ENCODE measurements at places on chromosomes 13 and 19.

- DNase-seq: no peak
These were observed 588.3 kb upstream of the SLITRK1 start for GRCh38 chr13:84470528-84470927.

DNA sequence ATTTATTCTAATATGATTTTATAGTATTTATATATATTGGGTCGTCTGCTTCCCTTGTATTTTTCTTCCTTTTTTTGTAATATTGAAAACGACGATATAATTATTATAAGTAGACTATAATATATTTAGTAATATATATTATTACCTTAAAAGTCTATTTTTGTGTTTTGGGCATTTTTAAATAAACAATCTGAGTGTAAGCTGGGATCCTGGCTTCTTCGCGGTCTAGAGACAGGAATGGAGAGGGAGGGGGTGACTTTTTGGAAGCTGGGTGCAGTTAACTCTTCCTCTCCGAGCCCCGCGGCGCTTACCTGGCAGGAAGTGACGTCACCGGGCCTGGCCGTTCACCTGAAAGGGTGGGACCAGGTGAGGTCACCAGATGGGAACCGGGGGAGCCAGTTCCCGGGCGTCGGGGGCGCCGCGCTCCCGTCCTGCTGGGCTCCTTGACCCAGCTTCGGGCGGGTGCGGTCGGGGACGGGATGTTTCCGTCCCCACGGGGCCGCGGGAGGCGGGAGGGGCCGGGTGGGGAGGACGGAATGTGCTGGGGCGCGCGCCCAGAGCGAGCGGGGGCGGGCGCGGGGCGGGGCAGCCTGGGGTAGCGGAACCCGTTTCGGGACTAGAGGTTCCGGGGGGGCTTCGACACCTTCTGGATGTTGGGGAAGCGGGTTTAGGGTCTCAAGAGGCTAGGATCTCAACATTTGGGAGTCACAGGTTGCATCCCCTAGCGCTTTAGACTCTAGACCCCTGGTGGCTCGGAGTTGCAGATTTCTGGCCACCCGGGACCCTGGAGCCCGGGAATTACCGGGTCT lies 2.8 kb downstream of the ZFP36 start:
- DNase-seq: no peak

GRCh38 chr19:48421548-48421947 lies 24.2 kb upstream of the GRWD1 start:
- no peak for DNase-seq

GRCh38 chr19:12194827-12195731 lies 32.2 kb downstream of the ZNF136 start:
- DNase-seq: peak; percentile 91

DNA sequence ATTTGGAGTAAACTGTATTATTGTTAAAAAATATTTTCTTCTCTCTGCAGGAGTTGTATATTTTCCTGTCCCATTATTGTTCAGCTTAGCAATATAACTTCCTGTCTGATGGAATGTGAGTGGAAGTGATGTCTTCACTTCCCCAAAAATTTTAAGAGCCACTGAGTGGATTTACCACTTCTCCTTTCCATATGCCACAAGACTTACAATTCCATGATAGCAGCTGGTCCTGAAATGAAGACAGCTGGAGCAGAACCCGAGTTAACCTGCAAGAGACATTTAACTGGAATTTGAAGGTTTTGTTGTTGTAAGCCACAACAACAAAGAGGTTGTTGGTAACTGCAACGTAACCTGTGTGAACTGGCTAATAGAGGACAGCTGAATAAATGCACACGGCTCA lies 23.4 kb upstream of the TBC1D4 start:
- no peak for DNase-seq

DNA sequence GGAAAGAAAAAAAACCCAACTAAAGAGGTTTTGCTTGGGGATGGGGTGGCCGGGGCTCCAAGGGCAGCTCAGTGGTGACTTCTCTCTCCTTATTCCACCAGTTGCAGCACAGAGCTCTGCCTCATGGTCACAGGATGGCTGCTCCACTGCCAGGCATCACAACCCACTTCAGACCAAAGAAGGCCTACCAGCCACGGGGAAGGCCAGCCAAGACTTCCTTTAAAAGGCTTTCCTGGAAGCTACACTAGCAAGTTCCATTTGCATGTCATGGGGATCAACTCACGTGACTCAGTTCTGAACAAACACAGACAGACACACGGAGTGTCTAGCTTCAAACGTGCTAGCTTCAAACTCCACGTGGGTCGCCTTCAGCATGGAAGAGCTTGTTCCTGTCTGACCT lies 13.2 kb upstream of the EIF3G start:
- no peak for DNase-seq

- DNase-seq: no peak
These were observed 2.7 kb downstream of the PSG8 start for GRCh38 chr19:42762789-42763188.

- no peak for DNase-seq
These were observed 533.6 kb downstream of the MYO16 start for GRCh38 chr13:109163037-109163379.

- DNase-seq: no peak
These were observed 462.0 kb upstream of the SPRY2 start for GRCh38 chr13:80802946-80803345.

- no peak for DNase-seq
These were observed 19.8 kb downstream of the EPN1 start for GRCh38 chr19:55694656-55695491.

- no peak for DNase-seq
These were observed 716.0 kb upstream of the PCDH9 start for GRCh38 chr13:67946131-67946530.

DNA sequence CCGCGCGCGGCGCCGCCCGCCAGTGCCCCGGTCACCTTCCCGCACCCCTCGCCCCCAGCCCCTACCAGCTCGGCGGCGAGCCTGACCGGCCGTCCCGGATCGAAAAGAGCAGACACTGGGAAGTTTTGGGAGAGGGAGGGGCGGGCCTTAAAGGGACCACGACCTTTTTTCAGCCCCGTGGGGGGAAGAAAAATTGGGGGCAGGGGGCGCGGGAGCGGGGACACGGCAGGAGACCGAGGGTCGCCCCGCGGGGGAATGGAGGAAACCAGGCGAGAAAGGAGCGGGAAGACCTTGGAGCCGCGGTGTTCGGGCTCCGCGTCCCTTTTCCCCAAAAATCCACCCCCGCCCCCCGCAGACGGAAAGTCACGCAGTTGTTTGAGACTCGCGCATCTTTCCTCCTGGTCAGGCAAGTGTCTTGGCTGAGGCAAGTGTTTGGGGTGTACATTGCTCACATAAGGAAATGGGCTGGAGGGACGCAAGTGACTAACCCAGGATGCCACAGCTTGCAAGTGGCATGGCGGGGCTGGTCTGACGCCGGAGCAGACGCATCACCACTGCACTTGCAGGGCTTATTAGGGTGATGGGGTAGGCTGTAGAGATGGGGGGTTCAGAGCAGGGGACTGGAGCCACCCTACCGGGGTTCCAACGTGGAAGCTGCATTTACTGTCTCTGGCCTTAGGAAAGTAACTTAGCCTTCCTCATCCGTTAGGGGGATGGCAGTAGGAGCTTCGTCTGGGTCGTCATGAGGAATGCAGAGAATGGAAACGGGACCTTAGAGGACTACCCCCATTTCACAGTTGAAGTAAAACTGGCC lies 2.7 kb upstream of the HNRNPL start:
- no peak for DNase-seq

GRCh38 chr19:42066075-42066754 lies 3.8 kb downstream of the GRIK5 start:
- no peak for DNase-seq

GRCh38 chr19:16190198-16190597 lies 5.0 kb downstream of the FAM32A start:
- no peak for DNase-seq

- DNase-seq: no peak
These were observed 172.9 kb downstream of the OXGR1 start for GRCh38 chr13:96821381-96821780.

DNA sequence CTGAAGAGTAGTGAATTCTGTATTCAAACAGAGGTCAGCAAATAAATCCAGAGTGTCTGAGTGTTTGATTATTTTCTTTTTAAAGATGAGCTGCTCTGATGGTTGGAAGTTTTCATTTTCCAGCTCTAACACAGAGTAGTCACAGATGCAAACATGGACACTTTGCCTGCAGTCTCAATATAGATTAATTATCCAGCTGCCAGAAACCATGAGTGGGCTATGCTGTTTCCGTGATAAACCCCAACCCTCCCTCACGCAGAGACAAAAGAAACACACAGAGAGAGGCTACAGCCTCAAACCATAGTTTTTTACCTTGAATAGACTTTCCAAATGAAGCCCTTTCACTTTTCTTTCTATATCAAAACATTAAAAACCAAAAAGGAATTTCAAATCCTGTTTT lies 884.7 kb downstream of the DIAPH3 start:
- DNase-seq: no peak

DNA sequence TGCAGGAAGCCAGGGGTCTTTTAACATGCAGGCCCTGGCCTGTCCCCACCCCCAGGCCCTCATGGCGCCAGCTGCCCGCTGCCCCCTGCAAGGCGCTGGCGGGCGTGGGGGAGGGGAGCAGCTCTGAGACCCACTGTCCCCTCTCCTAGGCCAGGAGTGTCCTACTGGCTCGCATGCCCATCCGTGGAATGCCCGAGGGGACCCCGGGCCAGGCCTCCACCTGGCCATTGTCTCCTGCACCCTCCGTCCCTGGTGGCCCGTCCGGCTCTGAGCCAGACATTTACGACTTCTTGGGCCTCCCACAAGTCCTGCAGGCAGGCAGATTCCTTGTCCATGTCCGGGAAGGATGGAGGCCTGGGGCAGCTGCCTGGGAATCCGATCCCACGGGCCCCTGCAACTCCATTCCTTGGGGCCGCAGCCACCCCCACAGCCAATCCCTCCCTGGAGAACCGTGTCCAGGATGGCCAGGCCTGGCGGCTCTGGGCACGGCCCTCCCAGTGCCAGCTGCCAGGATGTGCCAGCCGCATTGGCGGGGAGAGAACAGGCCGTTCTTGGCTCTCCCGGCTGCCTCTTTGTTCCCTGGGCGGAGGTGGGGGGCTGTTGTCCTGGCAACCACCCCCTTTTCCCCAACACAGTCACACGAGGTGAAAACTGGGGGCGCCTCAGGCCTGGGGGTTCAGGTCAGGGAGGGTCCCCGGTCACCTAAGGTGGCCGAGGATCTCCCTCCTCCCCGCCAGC lies 10.5 kb upstream of the PLIN3 start:
- DNase-seq: no peak

DNA sequence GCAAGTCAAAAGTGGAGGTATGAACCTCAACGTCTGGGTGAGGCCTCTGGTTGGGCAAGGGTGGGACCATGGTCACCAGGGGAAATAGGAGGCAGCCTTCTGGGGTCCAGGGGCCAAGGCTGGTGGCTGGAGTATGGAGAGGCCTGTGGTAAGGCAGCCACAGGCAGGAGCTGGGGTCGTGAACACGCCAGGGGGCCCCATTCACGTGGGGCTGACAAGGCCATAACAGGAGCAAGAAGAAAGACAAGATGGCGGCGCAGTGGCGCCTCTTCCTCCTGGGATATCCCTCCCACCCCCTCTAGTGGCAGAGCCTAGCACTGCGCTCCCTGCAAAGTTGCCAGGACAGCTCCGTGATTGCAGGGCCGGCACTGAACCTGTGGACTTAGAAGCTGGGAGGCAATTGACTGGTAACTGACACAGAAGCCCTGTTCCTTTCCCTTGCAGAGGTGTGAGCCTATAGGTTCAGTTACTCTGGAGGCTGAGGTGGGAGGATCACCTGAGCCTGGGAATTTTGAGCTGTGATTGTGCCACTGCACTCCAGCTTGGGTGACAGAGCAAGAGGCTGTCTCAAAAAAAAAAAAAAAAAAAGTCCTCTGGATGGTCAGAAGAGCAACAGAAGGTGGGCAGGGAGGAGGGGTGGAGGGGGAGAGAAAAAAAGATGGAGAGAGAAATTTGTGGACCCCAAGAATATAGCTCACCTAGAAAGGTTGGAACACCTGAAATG lies 19.7 kb upstream of the EDDM13 start:
- peak; percentile 64 for DNase-seq

GRCh38 chr13:75236774-75237173 lies 245.2 kb downstream of the TBC1D4 start:
- DNase-seq: no peak

DNA sequence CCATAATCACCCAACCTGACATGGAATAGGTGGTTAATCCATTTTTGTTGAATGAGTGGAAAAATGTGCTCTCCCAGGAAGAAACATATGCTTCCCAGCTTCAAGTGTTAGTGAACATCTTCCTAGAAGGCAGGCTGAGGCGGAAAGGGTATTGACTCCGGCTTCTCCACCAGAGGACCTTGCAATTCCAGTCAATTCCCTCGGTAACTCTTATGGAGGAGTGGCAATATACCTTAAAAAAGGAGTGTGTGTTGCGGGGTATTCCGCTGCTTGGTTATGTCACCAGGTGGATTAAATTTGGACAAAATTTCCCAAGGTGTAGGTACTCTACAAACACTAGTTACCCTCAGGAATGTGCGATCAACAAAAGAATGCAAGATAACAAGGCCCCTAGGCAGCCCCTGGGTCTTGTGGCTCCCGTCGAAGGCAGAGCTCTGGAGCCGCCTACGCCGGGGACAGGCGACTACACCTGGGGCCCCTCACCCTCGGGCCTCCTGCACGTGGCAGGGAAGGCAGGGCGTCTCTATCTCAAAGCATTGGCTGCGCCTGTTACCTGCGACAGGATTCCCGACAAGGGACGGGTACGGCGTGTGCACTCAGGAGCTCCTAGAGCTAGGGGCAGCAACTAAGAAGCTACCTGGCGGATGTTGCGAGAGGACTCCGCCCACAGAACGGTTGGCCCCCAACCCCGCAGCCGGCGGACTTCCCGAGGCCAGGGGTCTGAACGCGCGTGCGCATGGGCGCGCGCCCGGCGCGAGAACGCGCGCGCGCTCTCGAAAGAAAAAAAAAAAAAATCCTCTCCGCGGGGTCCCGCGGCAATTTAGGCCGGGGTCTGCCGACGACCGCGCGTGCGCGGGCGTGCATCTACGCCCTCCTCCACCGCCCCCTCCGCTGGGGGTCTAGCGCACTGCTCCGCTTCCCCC lies at the start of gene WDR87:
WDR87 (minus strand) TSS at position 649 of the 923 bp plus-strand sequence. CDS start 8,355 bp downstream, outside the sequence.
- peak; percentile 61 for DNase-seq

- no peak for DNase-seq
These were observed 287.9 kb upstream of the NBEA start for GRCh38 chr13:34654203-34654602.

DNA sequence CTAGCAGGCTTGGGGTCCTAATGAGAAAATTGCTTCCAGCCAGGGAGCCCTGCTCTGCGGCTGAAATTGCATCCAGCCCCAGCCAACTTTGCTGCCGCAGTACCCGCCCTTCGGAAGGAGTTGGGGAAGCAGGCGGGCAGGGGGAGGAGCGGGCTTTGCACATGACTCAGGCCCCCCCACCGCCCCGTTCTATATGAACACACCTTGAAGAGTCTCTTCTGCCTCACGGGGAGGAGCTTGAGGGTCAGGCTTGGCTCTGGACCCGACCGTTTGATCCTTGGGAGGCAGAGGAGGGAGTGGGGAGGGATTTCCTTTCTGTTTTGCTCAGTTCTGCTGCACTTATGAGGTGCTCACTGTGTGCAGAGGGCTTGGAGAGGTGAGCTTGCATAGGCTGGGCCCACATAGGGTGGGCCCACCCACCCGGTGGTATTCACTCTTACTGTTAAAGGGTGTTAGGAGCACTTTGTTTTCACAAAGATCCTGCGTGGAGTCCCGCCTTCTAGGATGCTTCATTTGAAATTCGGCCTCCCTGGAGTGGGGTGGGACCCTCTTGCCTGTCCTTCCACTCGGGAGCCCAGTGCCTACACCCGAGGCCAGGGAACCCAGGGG lies 46.5 kb downstream of the LYL1 start:
- DNase-seq: no peak

- no peak for DNase-seq
These were observed 22.3 kb downstream of the CDC16 start for GRCh38 chr13:114257014-114257413.

Measured in NT2/D1 (cell line).